NCI-H2029 (cell line): ENCODE measurements at places on chromosomes 6 and 20.

GRCh38 chr6:67790569-67790968 is 844.5 kb upstream of the ADGRB3 start:
- no peak for DNase-seq

GRCh38 chr20:55538261-55538908 is 466.9 kb downstream of the CBLN4 start:
- no peak for DNase-seq

DNA sequence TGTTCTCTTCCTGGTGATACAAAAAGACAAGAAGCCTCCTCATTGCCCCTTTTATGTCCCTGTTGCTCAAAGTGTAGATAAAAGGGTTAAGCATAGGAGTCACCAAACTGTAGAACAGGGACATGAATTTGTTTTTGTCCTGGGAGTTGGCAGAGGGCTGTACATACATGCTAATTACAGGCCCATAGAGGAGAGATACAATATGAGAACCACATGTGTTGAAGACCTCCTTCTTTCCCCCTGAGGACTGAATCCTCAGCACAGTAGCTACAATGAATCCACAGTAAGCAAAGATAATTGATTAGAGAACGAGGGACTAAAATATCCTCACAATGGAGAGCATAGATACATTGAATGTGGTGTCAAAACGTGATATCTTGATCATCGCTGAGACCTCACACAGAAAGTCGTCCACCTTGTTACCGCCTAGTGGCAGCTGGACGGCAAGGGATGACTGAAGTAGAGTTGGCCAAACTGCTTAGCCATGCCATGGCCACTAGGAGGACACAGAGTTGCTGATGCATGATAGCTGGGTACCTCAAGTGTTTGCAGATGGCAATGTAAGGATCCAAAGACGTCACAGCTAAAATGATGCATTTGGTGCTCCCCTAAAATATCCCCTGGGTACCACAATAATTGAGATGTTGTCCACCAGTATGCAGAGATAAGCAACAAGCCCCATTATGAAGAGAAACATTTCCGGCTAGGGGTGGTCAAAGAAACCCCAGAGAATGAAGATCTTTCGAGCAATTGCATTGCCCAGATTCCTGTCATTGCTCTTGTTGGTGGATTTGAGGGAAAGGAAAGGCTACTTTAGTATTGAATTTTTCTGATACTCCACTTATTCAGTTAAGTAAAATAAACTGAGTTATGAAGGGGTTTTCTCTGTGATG is 15.0 kb downstream of the OR2B3 start:
- no peak for DNase-seq

DNA sequence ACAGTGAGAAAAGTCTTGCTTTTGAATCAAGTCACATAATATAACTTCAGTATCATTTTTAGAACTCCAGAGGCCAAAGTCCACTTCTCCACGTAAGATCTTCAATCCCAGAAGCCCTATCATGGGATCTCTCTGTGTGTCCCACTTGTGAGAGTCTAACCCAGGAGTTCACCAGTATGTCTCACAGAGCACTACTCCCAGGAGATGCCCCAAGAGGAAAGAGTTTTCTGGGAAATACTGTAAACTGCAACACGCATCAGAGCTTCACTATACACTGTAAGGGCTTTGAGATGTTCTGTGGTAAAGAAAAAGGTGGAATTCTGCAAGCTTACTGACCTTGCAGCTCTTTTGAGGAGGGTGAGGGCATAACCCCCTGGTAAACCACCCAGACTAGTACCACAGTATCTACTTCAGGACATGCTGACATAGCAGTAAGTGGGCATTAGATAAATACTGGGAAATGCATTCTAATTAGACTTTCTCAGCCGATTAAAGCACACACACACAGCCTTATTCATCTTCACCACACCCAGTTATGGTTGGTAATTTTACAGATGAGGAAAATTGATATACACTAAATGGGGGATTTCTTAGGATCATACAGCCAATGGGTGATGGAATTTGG is 12.3 kb downstream of the DCBLD1 start:
- no peak for DNase-seq

- DNase-seq: no peak
These were observed 33.6 kb downstream of the KCNB1 start for GRCh38 chr20:49448917-49449316.

DNA sequence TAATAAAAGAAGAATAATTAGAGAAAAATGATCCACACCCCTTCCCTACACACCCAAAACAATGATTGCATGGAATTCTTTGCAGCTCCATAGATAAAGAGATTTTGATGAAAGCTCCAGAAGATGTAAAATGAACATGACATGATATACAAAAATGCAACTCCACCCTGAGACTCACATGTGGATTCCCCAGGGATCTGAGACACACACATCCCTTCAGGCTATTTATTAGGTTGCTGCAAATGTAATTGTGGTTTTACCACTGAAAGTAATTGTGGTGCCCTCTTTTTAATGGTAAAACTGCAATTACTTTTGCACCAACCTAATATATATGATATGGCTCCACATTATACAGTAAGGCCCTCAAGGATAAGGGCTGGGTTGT is 40.4 kb upstream of the TBC1D7 start:
- no peak for DNase-seq

DNA sequence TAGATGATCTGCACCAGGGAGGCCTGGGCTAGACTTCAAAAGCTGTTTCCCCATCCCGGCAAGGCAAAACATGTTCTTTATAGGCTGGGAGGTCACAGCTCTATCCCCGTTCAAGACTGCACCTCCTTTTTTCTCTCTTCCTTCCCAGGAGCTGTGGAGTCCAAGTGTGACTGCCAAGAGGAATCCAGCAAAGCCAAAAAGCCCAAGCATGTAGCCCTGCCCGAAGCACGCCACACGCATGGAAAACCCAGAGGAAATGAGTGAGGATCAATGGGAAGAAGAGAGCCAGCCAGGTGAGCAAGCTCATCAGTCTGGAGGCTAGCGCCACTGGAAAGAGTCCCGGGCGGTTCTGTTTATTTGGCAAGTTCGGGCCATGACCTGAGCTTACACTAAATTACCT is 240.4 kb downstream of the PRL start:
- DNase-seq: no peak

DNA sequence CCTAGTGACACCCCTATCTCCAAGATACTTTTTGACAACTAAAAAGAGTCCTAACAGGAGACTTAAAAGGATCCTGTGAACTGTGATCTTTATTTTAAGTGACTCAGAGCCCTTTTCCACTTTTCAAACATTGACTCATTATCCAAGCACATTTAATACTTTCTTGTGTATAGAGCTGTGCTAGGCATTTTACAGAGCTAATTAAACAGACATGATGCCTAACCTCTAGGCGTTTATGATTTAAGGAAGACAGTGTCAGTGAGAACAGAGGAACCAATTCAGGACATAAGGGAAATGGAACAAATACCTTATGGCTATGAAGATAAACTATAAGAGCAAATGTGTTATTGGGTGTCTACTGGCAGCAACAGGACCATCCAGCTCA is 282.6 kb downstream of the TPBG start:
- no peak for DNase-seq

DNA sequence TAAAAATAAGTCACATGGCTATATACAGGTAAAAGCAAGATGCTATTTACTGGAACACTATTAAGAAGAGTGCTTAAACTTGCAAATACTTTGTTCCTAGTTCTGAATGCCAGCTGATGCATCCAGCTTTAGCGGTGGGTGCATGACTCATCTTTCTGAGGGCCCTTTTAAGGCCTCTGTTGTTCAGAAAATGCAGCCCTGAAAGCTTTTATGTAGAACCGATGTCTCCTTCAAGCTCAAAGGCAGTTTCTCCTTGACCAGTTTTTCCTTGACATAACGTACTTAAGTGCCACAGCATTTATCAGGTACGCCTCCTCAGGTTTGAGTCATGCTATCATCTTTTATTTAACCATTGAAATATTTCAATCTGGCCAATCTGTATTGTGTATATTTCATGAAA is 82.8 kb downstream of the MLIP start:
- no peak for DNase-seq
